AG09309 (cell line): ENCODE measurements at places on chromosomes 5 and 9.

- no peak for DNase-seq
Observed at GRCh38 chr5:52605317-52606313, 182.1 kb upstream of the ITGA1 start.

DNA sequence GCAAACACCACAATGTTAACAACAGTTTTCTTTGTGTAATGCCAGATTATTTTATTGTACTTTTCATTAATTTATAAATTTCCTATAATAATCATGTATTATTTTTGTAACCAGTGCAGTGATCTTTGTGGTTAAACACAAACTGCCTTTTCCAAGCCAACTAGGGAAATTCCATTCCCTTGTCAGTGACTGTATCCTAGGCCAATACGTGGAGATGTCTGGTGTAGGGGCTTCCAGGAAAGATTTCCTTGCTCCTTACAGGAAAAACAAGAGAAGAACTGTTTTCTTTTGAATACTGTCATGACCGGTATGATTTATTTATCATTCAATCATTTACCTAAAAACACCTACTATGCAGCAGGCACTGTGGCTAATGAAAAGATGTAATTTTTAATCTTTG is 31.4 kb downstream of the FANCC start:
- DNase-seq = no peak

DNA sequence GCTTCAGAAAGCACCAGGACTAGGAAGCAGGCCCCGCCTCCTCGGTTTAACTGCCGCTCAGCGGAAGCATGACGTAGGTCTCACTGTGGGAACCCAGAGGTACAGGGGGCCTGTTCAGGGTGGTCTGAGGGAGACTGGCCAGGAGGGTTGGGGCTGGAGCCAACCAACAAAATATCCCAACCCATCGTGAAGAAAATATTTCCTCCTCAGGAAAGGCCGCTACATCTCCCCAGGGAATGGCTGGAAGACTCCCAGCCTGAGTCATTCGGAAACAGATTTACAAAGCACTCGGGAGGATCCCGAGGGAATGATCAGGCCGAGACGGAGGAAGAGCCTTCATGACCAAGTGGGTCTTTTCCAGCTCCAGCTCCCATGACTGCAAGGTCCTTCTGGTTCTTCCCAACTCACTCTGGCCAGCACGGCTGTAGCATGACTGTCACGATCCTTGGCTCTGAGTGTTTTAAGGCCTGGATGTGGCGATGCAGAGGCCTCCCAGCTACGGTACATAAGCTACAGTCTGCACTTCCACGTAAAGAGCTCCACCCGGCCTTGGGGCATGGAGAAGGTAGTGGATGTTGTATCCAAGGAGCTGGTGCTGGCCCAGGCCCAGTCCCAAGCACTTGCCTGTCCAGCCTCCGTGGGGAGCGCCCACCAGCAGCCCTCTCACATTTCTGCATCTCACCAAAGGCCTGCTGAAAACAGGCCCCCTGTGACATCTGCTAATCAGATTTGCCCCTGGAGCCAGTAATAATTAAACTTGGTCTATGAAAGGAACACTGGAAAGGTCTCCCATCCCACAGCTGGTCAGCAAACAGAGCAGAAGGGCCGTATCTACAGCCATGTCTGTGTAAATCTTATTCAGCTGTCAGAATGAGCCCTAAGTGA is 100.6 kb downstream of the LHFPL2 start:
- peak; percentile 88 for DNase-seq

- no peak for DNase-seq
Observed at GRCh38 chr5:169651526-169651925, 14.5 kb downstream of the DOCK2 start.

DNA sequence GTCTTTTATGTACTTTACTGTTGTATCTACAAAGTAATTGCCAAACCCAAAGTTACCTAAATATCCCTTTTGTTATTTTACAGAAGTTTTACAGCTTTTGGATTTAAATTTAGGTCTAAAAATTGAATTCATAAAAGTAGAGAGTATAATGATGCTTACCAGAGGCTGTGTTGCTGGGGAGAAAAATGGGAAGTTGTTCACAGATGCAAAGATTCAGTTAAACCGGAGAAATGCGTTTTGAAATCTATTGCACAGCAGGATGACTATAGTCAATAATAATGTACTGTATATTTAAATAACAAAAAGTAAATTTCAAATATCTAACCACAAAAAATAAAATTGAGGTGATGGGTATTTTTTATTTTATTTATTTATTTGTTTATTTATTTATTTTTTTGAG is 2.6 kb upstream of the ANKRD18A start:
- no peak for DNase-seq

DNA sequence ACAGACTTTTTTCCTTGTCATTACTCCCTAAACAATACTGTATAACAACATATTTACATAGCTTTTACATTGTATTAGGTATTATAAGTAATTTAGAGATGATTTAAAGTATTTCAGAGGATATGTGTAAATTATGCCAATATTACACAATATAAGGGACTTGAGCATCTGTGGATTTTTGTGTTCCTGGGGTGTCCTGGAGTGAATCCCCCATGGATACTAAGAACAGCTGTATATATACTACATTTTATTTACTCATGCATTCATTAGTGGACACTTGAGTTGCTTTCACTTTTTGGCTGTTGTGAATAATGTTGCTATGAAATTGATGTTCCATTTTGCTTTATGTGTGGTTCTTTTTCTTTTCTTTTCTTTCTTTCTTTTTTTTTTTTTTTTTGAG is 348.8 kb downstream of the SH3GL2 start:
- no peak for DNase-seq
